HCT116 (cell line): ENCODE measurements at places on chromosomes 16 and 17.

- DNase-seq = no peak
Observed at GRCh38 chr17:3667366-3668278, 756 bp downstream of the TAX1BP3 start.

- DNase-seq = no peak
Observed at GRCh38 chr16:86151239-86151851, 252.4 kb downstream of the IRF8 start.

- DNase-seq = no peak
Observed at GRCh38 chr16:49931916-49932315, 76.0 kb upstream of the ZNF423 start.

- DNase-seq = no peak
Observed at GRCh38 chr16:54285414-54286089, 1.0 kb downstream of the IRX3 start.

DNA sequence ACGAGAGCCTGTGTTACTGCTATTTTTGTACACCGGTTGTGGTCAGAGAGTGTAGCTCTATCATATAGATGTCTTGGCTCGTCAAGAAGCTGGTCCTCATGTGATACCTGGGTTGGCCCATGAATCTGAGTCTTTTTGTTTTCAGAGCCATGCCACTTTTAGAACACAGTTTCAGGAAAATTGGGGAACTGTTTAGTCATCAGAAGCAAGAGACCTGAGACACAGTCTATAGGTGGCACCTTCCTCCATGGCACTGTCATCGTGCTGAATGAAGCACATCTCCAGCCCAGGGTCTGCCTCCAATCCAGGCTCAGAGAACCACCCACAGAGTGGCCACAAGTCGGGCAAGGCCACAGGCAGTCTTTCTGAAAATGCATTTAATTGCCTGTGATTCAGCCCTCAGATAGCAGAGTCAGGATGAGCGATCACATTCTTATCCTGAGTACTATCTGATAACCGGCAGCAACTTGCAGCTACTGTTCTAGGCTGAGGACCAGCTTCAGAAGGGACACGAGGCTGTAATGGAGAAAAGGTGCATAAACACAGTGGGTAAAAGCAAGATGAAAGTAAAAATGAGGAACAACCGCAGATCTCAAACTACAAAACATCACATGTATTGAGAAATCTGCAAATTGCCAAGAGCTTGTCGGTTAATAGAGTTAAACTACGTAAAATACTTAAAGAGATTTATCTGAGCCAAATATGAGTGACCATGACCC is 14.2 kb upstream of the HAPSTR1 start:
- peak; percentile 47 for DNase-seq

- DNase-seq = no peak
Observed at GRCh38 chr17:1839516-1839915, 9.7 kb downstream of the RPA1 start.

DNA sequence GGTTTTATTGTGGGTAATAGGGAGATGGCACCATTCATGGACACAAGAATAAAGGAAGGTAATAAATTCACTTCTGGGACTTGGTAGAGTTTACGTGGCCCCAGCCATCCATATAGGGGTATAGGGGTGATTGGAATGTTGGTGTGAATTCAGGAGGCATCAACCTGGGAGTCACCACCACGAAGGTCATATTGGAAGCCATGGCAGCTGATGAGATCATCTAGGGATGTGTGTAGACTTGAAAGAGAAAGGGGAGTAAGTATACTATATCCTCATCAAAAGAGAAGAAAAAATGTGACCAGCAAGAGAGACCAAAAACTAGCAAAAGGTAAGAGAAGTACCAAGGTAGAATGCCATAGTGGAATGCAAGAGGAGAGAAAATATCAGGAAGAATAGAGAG is 26.6 kb upstream of the GINS3 start:
- no peak for DNase-seq

DNA sequence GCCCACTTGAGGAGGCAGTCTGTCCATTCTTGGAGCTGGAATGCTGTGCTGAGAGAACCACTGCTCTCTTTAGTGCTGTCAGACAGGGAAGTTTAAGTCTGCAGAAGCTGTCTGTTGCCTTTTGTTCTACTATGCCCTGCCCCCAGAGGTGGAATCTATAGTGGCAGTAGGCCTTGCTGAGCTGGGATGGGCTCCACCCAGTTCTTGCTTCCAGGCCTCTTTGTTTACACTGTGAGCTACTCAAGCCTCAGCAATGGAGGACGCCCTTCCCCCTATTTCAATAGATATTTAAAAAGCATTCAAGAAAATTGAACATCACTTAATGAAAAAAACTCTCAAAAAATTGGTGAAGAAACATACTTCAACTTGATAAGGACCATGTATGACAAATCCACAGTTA is 313.5 kb downstream of the PHKB start:
- no peak for DNase-seq

- DNase-seq = peak; percentile 8
Observed at GRCh38 chr16:2296661-2297505, 29.0 kb upstream of the RNPS1 start.

DNA sequence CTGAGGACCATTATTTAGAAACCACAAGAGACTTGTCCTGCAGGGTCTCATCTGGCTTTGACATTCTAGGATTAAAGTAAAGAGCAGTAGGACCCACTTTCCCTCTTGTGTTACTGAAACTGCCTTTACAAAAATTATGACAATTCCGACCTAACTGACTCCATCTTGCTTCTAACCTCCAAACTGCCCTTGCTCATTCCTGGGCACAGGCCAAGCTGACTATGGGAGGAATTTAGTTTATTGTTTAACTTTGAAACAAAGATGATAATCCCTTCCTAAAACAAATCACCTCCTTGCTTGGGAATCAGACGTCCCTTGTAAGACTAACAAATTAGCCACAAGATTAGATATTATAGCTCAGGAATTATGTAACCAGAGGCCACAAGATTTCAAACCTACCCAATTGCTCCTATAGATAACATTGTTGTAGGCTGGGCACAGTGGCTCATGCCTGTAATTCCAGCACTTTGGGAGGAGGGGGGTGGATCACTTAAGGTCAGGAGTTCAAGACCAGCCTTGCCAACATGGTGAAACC is 87.0 kb upstream of the FBXO47 start:
- no peak for DNase-seq

DNA sequence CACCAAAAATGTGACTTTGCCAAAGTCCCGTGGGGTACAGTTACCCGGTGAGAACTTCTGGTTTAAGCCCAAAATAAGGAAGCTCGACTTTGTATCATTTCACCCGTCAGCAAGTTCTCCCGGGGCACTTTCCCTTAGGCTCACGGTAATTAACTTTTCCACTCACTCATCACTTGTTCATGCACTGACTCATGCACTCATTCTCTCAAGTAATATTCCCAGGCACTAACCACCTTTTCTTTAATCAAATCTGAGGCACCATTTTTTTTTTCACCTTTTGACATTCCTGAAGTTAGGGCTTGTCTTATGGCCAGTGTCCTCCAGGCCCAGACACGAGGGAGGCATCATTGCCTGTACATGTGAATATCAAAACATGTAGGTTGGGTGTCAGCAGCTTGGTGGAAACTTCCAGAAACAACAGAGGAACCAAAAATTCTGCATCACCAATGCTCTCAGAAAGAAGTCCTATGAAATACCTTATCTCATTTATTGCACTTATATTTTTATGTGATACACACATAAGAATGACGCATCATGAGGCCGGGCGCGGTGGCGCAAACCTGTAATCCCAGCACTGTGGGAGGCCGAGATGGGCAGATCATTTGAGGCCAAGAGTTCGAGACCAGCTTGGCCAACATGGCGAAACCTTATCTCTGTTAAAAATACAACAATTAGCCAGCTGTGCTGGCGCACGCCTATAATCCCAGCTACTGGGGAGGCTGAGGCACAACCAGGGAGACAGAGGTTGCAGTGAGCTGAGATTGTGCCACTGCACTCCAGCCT is 36.1 kb upstream of the ATP2C2 start:
- DNase-seq = no peak

DNA sequence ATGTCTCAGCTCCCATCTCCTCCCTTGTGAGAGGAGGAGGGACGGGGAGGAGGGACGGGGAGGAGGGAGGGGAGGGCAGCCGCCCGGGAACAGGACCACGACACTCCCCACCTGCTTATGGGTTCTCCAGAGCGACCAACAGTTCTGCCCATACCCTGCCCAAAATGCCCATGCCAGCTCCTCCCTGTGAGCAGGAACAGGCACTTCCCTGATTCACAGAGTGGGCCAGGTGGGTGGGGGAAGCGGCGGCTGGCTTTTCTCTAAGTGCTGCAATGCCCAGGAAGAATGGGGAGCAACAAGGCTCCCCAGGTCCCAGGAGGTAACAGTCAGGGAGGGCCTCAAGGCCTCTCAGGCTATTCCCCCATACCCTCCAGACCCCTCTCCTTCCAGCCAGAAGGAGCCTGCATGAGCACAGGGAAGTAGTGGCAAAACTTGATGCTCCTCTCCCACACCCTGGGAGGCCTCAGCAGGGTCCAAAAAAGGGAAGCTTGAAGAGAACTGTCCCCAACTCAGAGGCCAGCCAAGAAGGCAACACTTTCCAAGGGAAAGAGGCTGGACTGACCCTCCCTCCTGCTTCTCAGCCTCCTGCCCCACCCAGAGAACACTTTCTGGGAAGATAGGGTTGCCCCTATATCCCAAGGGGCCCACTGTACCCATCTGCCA is 53.8 kb downstream of the MYO18A start:
- DNase-seq = no peak

DNA sequence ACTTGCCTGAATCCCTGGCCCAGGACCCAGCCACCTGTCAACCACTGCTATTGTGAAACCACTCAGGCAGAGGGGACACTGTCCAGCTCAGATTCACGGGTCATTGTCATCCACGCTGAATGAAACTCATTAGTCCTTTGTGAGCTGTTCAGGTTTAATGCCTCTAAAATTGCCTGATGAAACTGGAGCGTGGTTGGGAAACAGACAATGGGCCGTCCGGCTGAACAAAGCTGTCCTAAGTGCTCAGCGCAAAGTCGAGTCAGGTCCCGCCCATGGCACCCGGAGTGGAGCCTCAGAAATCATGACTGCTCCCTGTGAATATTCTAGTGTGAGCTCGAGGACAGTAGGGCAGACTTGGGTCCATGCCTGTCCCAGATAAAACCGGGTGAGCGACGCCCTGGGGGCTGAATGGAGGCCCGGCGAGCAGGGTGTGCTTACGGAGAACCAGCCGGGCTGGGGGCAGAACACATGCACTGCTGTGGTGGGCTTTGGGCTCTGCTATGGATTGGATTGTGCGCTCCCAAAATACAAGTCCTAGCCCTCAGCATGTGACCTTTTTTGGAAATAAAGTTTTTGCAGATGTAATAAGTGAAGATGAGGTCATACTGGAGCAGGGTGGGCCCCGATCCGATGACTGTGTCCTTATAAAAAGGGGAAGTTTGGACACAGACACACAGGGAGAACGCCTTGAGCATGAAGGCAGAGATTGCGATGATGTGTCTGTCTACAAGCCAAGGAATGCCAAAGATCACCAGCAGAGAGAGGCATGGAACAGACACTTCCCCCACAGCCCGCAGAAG is 12.9 kb upstream of the CMIP start:
- DNase-seq = no peak

DNA sequence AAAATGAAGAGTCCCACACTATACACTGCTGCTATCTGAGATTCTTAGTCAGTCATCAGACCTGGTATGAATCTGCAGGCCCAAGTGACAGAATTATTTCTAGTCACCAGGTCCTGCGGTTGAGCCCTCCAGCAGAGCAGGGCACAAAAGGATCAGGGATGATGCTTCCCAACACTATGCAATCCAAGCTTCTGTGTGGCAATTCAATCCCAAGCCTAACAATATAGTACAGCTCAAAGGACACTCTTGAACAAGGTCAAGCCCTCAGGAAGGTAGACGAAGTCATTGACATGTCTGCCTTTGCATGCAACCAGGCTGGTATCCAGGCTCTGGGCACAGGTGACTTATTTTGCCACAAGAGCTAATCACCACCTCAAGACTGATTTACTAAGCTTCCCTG is 5.8 kb downstream of the DCUN1D3 start:
- DNase-seq = no peak

DNA sequence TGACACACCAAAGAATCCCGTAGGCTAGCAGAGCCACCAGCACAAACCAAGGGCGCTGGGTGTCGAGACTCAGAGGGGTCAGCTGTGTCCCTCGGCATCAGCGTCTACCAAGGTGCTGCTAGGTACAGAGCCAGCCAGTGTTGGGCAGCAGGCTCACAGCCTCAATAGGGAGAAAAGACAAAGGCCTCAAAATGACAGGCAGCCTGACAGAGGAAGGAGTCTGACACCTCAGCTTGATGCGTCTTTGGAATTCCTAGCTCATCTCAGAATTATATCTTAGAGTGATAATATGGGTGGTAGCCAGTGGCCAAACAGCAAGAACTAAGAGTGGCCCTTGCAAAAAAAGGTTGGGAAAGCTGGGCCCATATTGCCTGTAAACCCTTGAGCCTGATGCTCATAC is 45.9 kb downstream of the HS3ST3B1 start:
- DNase-seq = no peak

- no peak for DNase-seq
Observed at GRCh38 chr17:6872936-6873335, 41.4 kb upstream of the TEKT1 start.

GRCh38 chr17:67573987-67574657 is 143.6 kb upstream of the NOL11 start:
- DNase-seq = no peak

- DNase-seq = no peak
Observed at GRCh38 chr16:46897471-46897870, 13.3 kb downstream of the GPT2 start.

DNA sequence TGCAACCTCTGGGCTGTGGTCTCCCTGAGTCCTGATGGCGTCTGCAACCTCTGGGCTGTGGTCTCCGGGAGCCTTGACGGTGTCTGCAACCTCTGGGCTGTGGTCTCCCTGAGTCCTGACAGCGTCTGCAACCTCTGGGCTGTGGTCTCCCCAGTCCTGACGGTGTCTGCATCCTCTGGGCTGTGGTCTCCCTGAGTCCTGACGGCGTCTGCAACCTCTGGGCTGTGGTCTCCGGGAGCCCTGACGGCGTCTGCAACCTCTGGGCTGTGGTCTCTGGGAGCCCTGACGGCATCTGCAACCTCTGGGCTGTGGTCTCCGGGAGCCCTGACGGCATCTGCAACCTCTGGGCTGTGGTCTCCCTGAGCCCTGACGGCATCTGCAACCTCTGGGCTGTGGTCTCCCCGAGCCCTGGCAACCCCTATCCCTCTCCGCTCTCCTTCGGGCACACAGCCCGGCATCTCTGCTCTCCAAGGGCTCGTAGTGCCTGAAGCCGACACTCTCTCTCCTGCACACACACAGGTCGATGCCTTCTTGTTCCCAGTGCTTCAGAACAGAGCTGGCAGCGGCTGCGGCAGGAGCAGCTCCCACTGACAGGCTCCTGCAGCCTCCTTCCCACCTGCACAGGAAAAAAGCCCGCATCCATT is 45.6 kb downstream of the METRNL start:
- no peak for DNase-seq

- DNase-seq = no peak
Observed at GRCh38 chr17:60989846-60990245, 312.2 kb downstream of the BCAS3 start.

DNA sequence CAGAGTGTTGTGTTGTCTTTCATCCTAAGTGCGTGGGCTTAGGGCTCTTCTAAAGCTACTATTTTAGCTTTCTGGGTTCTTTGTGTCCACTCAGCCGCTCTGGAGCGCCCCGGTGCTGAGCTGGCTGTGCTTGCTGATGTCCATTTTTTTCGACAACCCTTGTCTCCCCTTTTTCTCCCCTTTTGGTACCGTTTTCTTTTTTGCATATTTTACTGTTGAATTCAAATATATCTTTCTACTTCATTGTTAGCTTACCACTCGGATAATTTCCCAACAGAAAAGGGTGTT is 1.2 kb downstream of the SRRM2 start:
- DNase-seq = no peak
